Naive thymus-derived CD8-positive, alpha-beta T cell (primary cell): ENCODE measurements at places on chromosomes 3 and 15. TPM values are rescaled to one million over a fixed set of nuclear protein-coding genes. Genes with fewer than 3 reads are reported as not detected.

DNA sequence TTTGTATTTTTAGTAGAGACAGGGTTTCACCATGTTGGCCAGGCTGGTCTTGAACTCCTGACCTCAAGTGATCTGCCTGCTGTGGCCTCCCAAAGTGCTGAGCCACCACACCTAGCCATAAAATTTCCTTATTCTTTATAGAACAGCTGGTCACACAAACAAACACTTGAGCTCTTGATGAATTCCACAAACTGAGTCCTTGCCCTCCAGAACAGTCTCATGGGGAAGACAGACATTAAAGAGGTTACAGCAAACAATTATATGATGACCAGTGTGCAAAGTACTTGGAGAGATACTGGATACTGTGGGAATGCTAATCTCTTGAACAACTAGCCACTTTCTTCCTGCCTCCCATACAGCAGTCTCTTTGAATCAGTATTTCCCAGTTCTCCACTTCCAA lies 7.5 kb upstream of the ATP11B start:
- no peak for DNase-seq

GRCh38 chr3:51971350-51971749 lies 2.5 kb downstream of the ABHD14B start:
- DNase-seq, result no peak

- DNase-seq, result no peak
These were observed 154.9 kb upstream of the WNT5A start for GRCh38 chr3:55641964-55642363.

DNA sequence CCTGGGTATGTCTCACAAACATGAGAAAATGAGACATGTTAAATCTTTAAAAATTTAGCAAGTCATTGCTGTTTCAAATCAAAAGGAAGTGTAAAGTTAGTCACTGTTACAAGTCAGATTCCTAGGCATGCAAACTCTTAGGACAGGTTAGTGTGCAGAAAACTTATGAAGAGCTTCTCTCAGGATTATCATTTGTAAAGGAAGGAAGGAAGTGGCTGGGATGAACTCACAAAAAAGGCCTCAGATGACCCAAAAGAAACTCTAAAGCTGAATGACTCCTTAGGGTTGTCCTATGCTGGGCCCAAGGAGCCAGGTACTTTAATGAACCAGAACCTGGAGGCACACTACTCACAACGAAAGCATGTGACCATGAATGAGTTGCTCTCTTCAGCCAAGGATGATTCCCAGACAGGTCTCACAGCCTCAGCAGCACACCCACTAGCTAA lies 25.0 kb downstream of the MSL2 start:
- DNase-seq, result no peak

- no peak for DNase-seq
These were observed 41.9 kb downstream of the GPR160 start for GRCh38 chr3:170079536-170080165.

MYLK gene
- not detected for total RNA-seq

SCN11A gene
- 0.47 TPM for total RNA-seq
